Umbilical cord (tissue), 2 donors: ENCODE measurements at places on chromosomes 2 and 18.
A peak's percentile ranks its signal among the peaks of the same experiment; 100 is the strongest.

- DNase-seq, result no peak
Measured at GRCh38 chr2:157174321-157174720, 83.2 kb upstream of the GALNT5 start.

GRCh38 chr2:191703079-191703725 is 25.3 kb downstream of the NABP1 start:
- no peak for DNase-seq

- no peak for DNase-seq
Measured at GRCh38 chr2:219782737-219783348, 155.4 kb downstream of the SLC4A3 start.

- DNase-seq, result no peak
Measured at GRCh38 chr2:44706681-44707553, 234.6 kb upstream of the SIX3 start.

- DNase-seq, result no peak
Measured at GRCh38 chr2:232365621-232366321, 12.8 kb upstream of the ALPP start.

- DNase-seq, result peak; percentile 88
Measured at GRCh38 chr2:28269019-28269784, 123.5 kb upstream of the FOSL2 start.

DNA sequence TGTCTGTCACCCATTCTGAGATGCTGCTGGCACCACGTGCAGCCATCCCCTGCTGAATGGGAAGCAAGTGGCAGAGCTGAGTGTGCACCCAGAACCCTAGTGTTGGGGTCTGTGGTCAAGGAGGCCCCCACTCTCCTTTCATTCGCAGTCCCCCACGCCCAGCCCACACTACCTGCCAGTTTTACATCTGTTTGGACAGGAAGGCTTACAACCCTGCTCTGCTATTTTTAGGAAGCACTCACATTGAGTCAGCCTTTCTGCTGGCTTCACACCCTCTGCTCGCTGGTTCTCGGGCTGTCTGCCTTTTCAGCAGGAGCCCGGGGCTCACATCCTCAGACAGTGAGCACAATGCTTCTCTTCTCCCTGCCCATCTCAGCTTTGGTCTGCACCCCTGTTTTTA is 10.7 kb upstream of the ADCY3 start:
- DNase-seq, result peak; percentile 35

DNA sequence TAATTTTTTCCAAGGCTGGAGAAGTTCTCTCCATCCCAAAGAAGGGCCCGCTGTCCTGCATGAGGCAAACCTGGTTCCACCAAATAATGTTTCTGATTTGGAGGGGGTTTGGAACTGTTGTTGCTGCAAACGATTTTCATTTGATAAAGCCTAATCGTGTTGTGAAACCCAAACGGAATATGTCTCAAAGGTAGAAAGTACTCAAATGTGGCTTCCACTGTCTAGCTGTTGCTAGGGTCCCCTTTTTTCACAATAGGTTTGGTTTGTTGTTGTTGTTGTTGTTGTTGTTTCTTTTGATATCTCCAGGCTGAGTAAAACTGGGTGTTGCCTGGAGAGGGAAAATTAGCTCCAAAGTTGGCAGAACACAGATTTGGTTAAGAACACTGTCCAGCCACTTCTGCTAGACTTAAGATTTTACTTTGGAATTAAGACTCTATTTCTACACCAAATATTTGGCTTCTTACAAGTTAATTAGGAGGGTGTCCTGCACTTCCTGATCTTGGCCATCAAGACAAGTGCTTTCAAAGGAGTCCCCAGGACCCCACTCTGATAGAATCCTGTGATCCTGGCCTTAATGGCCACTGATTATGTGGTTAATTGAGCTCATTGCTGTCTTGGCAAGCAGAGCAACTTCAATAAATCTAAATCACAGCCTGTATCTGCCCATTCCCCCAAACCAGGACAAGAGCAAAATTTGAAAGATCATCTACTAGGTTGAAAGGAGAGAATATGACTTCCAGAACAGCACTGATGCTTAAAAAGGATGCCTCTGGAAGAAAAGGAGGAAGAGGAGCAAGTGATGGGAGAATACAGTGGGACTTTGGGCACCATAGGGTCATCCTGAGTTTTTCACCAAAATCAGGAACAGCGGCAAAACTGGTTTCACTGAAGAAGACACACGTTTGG is 3.3 kb upstream of the HOXD13 start:
- DNase-seq, result no peak

- no peak for DNase-seq
Measured at GRCh38 chr2:232436381-232437194, 19.4 kb upstream of the ALPI start.

- DNase-seq, result no peak
Measured at GRCh38 chr2:98476192-98476868, 31.7 kb downstream of the INPP4A start.

DNA sequence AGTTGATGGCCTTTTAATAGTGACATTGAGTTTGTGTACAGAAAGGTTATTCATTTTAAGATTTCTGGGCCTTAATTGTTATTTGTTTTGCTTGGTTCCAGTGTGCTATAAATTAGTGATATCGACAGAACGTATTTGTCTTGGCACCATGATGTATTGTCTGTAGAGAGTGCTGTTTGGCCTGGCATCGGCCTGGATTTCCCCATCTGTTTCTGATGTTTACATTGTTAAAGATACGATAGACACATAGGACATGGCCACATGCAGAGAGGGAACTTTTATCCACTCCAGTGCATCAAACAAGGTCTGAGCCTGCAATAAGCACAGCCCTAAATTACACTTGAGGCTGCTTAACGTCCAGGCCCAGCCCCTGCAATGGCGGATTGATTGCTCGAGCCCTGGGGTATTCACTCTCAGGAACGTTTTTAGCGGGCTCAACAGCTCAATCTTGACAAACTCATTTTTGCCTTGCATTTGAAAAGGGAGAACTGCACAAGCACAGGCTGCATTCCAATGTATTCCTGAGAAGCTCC is 144.7 kb downstream of the SLC4A3 start:
- no peak for DNase-seq

- DNase-seq, result peak; percentile 36
Measured at GRCh38 chr18:64966667-64967066, 784.1 kb upstream of the CDH7 start.

GRCh38 chr2:27255187-27255586 is 7.7 kb downstream of the SLC30A3 start:
- peak; percentile 26 for DNase-seq

GRCh38 chr2:59529726-59530125 is 1023.7 kb downstream of the BCL11A start:
- peak; percentile 83 for DNase-seq

DNA sequence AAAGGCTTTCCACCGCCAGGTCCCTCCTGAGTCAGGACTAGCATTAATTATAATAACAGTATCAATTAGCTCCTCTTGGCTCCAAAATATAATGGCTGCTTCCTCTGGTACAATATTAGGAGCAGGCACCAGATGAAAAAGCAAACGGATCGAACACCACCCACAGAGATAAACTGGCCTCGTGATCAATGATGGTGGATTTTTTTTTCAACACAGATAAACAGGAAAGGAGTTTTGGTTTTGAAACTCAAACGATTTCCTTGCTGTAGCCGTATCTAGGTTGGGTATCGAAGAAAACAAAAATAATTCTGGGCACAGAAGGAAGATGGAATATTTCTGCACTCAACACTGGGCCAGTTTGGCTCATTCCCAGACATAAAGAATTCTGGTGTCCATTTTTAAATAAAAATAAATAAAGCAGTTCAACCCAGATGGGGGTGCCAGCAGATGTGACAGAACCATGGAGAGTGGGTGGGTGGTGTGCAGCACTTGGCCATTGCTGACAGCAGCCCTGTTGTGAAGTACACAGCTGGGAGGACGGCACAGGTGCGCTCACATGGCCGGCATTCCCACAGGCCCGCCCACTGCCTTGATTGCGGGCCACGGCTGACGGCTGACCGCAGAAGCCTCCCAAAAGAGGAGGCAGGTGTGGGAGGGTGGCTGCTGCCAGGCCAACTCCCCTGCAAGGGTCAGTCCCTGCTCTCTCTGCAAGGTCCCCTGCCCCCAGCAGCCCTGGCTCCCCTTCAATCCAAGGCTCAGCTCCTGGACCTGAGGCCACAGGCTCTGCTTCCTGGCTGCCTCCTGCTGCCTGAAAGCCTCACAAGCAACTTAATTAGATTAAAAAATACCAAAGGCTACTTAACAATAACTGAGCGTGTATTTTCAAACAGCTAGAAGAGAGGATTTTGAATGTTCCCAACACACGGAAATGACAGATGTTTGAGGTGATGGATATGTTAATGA is 351.9 kb upstream of the ID2 start:
- no peak for DNase-seq

- DNase-seq, result no peak
Measured at GRCh38 chr2:235709969-235710879, 216.4 kb downstream of the AGAP1 start.

- peak; percentile 74 for DNase-seq
Measured at GRCh38 chr18:12946549-12947284, 1.1 kb upstream of the SEH1L start.

DNA sequence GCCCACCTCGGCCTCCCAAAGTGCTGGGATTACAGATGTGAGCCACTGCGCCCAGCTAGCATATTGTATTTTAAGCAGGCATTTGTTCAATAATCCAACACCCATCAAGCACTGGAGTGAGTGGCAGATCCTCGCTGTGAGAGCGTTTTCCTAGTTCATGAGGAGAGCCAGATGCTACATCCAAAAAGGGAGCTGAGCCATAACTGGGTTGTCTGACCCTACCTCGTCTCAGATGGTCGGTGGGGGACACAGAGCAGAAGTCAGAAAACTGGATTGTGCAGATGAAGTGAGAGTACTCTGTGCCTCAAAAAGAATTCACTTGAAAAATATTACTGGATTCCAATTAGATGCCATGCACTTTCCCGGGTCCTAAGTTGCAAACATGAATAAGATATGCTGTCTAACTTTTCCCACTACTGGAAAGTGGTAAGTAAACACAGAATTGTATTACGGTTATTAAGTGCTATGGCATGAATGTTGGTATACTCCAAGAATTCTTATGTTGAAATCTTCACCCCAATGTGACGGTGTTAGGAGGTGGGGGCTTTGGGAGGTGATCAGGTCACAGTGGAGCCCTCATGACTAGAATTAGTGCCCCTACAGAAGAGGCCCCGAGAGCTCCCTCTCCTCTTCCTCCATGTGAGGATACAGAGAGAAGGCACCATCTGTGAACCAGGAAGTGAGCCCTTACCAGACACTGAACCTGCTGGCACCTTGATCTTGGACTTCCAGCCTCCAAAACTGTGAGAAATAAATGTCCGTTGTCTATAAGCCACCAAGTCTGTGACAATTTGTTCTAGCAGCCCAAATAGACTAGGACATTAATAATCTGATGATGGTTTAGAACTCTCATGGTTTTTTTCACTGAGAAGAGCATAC is 21.5 kb downstream of the SOWAHC start:
- no peak for DNase-seq

GRCh38 chr2:42786561-42787345 is 5.6 kb downstream of the HAAO start:
- no peak for DNase-seq

DNA sequence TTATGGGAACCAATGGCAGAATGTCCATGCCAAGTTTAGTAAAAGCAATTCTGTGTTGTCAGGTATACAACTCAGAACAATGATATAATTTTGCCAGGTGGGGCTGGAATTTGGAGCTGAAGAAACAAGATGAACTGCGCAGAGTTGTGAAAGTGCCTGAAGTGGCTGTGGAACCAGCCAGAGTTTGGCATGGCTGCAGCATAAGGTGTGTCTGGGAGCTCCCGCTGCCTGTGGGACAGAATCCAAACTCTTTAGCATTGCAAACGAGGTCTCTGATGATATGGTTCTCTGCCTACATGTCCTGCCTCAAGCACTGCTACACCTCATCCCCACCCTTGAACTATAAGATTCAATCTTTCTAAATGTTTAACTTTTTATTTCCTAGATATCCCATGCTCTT is 909.7 kb downstream of the EPHA4 start:
- DNase-seq, result no peak

DNA sequence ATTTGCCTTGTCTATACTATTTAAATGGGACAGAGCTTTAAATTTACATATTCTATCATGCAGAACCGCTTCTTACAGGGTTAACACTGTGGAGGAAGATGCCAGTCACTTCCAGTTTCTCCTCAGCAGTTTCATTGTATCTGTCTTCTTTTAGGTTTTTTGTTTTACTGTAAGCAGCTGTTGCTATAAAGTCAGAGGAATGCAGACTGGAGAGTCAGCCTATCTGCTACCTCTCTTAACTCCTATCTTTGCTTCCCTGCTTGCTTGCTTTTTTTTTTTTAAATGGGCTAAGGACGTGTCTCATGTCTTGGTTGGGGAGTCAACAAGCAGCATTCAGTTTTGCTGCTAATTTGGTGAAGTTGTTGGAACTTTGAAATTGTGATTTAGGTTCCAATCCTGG is 8.9 kb downstream of the EPC2 start:
- peak; percentile 49 for DNase-seq

GRCh38 chr2:30437809-30438548 is 9.1 kb upstream of the LCLAT1 start:
- no peak for DNase-seq

- no peak for DNase-seq
Measured at GRCh38 chr18:41077076-41077475, 878.0 kb upstream of the PIK3C3 start.

DNA sequence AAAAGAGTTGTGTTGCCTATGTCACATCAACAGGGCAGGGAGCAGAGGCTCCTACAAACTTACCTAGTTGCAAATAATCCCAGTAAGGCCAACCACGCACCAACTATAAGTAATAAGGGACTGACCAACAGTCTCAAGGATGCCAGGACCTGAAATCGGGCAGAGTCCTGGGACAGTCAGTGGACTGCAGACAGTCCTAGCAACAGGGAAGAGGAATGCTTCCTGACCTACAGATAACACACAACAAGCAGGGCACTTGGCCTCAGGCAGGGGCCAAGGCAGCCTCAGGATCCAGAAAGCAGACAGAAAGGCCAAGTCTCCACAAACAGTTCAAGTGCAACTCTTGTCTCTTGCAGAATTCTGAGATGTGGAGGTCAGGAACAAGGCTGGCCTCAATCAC is 56.2 kb downstream of the GALNT14 start:
- DNase-seq, result no peak

DNA sequence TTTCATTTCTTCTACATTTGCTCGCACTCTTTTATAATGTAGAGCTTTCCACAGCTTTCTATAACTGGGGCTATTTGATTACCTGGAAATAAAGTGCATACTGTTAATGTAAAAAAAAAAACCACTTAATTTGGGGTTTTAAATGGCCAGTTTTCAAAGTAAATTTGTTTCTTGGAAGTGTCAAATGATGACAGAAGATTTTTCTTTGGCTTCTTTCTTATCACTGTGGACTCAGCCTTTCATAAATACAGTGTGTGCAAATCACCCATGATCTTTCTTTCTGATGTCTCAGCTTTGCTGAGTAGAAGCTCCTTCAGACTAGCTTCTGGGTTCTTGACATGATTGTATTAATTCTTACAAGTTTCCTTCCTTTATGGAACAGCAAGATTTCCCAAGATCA is 525.6 kb downstream of the PARD3B start:
- DNase-seq, result no peak

DNA sequence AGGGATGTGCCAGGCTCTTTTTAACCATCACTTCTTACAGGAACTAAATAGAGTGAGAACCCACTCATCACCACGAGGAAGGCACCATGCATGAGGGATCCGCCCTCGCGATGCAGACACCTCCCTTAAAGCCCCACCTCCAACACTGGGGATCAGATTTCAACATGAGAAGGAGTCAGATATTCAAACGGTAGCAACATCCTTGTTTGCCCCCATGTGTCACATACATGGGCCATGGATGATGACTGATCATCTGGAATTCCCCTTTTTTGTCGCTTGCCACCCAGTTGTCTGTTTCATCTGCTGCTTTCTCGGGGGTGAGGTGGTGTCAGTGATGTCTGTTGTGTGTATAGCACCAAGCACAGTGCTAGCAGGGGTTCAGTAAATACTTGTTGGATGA is 57.9 kb downstream of the NCK2 start:
- no peak for DNase-seq

GRCh38 chr18:7598167-7599047 is 31.3 kb downstream of the PTPRM start:
- no peak for DNase-seq
